Lower lobe of right lung (tissue), 2 donors: ENCODE measurements at places on chromosomes 11 and 22. TPM values are rescaled to one million over a fixed set of nuclear protein-coding genes. Genes with fewer than 3 reads are reported as not detected.

Gene GGTLC3
- 8.0 TPM for total RNA-seq

Gene ZC3H12C
- total RNA-seq, result 11.4 TPM

Gene APOL4
- 29.0 TPM for total RNA-seq

Gene MPEG1
- 48.9 TPM for total RNA-seq

Gene MS4A6A
- total RNA-seq, result 176 TPM

Gene C22orf15
- total RNA-seq, result 5.9 TPM

Gene KRTAP5-1
- total RNA-seq, result not detected

Gene NAALADL1
- total RNA-seq, result 12.2 TPM

Gene DDI1
- total RNA-seq, result not detected

Gene HYLS1
- total RNA-seq, result 4.5 TPM

Gene FOSL1
- 2.2 TPM for total RNA-seq

Gene XKR3
- total RNA-seq, result 0.30 TPM

Gene PNPLA3
- total RNA-seq, result 6.9 TPM

Gene SCN2B
- total RNA-seq, result 1.6 TPM

Gene DEPDC7
- 0.71 TPM for total RNA-seq

Gene EP300
- 73.7 TPM for total RNA-seq

Gene USP2
- 5.1 TPM for total RNA-seq

Gene FEN1
- 5.4 TPM for total RNA-seq

Gene LMO2
- total RNA-seq, result 56.4 TPM

Gene OR4D5
- not detected for total RNA-seq

Gene MMP13
- total RNA-seq, result not detected

Gene DDTL
- total RNA-seq, result 2.9 TPM

Gene OR52N4
- total RNA-seq, result not detected

Gene FBLN1
- total RNA-seq, result 307 TPM

Gene RGL4
- total RNA-seq, result 1.9 TPM

Gene OOSP2
- total RNA-seq, result not detected

Gene MAPK8IP2
- 1.7 TPM for total RNA-seq

Gene NXPE2
- 0.38 TPM for total RNA-seq

Gene MAML2
- total RNA-seq, result 31.5 TPM

Gene ADM
- 19.5 TPM for total RNA-seq

Gene PIH1D2
- 6.4 TPM for total RNA-seq

Gene RCOR2
- total RNA-seq, result 0.18 TPM
